Naive B cell (primary cell): ENCODE measurements at places on chromosomes 3 and 15. TPM values are rescaled to one million over a fixed set of nuclear protein-coding genes. Genes with fewer than 3 reads are reported as not detected.

DNA sequence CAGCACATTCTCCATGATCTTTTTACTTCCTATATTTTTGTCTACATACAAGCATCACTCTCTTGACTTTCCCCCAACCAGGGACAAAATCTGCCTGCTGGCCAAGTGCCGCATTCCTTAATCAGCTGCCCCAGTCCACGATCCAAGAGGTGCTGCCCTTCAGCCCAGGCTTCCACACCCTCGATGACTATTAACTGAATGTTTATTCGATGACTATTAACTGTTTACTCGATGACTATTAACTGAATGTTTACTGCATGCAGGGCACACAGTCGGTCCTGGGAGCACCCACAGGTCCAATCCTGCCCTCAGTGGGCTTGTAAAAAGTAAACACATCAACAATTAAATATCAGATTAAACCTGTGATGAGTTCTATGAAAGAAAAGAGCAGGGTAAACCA, 256.9 kb downstream of the ARRDC4 start:
- no peak for DNase-seq

DNA sequence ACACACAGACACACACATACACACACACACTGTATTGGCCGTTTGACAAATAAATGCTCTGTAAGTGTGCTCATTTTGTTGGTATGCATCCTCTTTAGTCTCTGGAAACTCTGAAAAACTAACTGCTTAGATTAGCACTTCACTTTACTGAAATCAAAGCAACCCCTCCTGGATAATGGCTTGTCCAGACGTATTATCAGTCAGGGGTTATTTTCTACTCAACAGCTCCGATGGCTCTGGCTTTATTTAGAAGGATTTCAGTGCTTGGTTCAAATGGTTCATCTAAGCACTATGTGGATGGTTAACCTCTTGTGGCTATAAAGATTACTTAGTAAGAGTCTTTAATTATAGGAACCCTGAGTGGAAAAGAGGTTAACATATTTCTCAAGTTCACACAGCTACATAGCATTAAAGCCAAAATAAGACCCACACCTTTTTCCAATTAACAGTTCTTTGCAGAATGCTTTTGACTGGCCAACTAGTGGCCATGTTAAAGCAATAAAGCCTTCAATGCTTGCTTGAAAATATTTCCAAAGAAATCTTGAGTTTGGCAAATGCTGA, 516.1 kb upstream of the NAALADL2 start:
- no peak for DNase-seq

- DNase-seq, result no peak
These were observed 274.3 kb downstream of the EPHB1 start for GRCh38 chr3:135069406-135069805.

- DNase-seq, result no peak
These were observed 797.4 kb downstream of the GRM7 start for GRCh38 chr3:7658294-7658693.

- no peak for DNase-seq
These were observed 322.8 kb downstream of the RAP2B start for GRCh38 chr3:153484842-153485241.

- no peak for DNase-seq
These were observed 75.2 kb downstream of the ESYT3 start for GRCh38 chr3:138509586-138509985.

DNA sequence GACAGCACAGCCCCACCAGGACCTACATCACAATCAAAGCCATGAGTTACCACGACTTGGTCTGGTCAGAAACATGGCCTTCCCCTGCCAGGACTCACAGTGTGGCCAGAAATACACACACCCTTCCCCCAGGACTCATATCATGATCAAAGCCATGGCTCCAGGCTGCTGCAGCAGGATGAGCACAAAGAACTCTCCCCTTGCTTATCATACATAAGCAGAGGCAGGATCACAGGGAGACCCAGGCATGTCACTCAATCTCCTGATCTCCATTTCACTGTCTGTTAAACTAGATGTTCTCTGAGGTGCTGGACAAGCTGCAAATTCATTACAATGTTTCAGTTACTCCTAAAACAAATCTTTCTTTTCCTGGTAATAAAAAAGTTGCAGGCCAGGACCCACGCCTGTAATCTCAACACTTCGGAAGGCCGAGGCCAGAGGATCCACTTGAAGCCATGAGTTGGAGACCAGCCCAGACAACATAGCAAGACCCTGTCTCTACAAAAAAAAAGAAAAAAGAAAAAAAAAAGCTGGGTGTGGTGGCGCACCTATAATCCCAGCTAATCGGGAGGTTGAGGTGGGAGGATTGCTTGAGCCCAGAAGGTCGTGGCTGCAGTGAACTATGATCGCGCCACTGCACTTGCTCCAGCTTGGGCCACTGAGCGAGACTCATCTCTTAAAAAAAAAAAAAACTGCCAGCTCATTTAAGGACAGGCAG, 1.2 kb downstream of the PFKFB4 start:
- no peak for DNase-seq

- DNase-seq, result no peak
These were observed 93.8 kb downstream of the CMSS1 start for GRCh38 chr3:99911433-99911832.

DNA sequence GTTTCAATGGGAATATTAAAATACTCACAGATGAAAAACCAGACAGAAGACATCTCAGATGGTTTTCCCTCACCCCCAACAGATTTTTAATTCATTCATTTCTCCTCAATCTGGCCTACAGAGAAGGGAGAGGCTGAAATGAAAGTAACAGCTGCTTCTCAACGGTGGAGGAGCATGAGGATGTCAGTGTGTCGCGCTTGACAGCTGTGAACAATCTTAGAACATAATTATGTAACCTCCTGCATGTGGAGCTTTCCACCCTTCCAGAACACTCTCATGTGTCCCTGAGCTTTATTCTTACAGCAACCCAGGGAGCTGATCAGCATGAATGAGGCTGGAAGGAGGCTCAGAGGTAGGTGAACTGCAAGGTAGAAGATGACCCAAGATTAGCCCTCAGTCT, 52.7 kb downstream of the MB21D2 start:
- DNase-seq, result no peak

GRCh38 chr3:127639173-127640041, 10.4 kb downstream of the PODXL2 start:
- no peak for DNase-seq

GRCh38 chr15:68821190-68821840, 620 bp upstream of the ANP32A start:
- peak; percentile 6 for DNase-seq

DNA sequence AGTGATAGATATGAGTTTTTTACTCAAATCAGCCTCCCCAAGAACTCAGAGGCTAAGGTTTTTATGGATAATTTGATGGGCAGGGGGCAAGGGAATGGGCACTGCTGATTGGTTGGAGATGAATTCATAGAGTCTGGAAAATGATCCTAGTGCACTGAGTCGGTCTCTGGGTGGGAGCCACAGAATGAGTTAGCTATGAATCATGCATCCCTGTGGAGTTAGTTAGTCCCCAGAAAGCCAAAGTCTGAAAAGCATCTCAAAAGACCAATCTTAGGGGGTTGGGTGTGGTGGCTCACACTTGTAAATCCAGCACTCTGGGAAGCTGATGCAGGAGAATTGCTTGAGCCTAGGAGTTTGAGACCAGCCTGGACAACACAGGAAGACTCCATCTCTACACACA, 516.1 kb downstream of the AGBL1 start:
- no peak for DNase-seq

DNA sequence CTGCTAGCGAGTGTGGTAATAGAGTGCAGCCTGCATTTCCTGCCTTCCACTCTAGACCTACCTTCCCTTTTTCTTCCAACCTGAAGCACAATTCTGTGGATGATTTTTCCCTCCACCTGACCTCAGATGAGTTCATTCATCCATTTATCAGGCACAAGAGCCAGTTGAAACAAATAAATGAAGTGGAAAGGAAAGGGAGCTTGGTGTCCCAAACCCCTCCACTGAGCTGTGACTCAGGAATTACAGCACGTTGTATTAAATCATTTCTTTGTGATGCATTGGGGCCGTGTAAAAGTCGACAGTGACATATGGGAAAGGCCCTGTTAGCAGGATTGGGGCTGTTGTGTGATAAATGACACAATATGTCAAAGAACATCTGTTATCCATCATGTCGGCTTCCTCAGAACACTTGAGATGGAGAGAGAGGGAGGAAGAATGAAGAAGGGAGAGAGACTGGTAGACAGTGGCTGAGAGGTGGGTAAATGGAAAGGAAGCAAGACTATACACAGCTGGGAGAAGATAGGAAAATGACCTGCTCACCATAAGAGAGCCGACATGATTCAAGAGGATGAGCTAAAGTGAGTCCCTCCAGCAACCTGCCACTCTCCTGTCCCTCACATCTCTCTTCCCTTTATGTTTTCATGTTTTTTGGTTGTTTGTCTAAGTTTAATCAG, 366.0 kb downstream of the AGBL1 start:
- no peak for DNase-seq

GRCh38 chr15:85615930-85616329, 178.8 kb downstream of the KLHL25 start:
- no peak for DNase-seq

DNA sequence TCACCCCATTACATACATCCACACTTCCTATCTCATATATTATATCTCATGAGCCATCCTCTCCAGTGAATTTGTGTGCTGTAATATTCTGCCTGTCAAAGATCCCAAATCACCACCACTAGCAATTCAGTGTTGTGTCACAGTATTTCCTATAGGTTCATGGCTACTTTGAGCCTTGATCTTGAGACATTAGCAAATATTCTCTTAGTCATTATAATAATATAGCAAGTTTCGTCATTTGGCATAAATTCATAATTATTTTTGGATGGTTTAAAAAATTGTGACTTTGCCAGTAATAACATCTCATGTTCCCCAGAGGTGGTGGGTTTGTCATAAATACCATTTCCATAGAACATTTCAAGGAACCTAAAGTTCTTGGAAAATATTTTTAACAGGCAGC, 47.7 kb downstream of the CMSS1 start:
- DNase-seq, result no peak

DNA sequence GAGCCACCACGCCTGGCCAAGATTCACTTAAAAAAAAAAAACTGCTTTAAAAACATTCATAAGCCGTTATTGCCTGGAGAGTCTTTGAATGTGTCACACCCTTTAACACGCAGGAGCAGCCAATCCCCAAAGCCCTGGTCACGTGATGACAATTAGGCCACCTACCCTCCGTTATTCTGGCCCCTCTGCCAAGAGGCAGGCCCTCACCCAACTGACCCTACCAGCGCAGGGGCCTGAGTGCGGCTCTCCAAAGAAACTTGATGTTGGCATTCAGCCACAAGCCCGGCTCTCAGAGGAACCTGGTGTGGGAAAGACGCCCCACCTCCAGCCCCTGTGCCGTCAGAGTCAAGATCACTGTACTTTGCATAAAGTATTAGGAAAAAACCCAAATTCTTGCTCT, 11.6 kb upstream of the MUC4 start:
- no peak for DNase-seq

- DNase-seq, result no peak
These were observed 13.6 kb downstream of the MRPS25 start for GRCh38 chr3:15051531-15051930.

- no peak for DNase-seq
These were observed 12.0 kb downstream of the CMTM7 start for GRCh38 chr3:32403663-32404062.

- no peak for DNase-seq
These were observed 117.5 kb downstream of the PGPEP1L start for GRCh38 chr15:98889930-98890695.

HRG gene
- polyA plus RNA-seq, result not detected

OR5H15 gene
- polyA plus RNA-seq, result not detected

KBTBD12 gene
- polyA plus RNA-seq, result not detected

LHFPL4 gene
- polyA plus RNA-seq, result not detected

CCR1 gene
- 0.09 TPM for polyA plus RNA-seq

DNAH1 gene
- 0.45 TPM for polyA plus RNA-seq

CAPN3 gene
- not detected for polyA plus RNA-seq

BLM gene
- 10.8 TPM for polyA plus RNA-seq

TERC gene
- polyA plus RNA-seq, result not detected

PLD1 gene
- not detected for polyA plus RNA-seq

KNG1 gene
- polyA plus RNA-seq, result not detected

CATSPER2 gene
- polyA plus RNA-seq, result 0.40 TPM

DAZL gene
- polyA plus RNA-seq, result 1.3 TPM
